ENCODE measurements at places on chromosomes 7 and 10.

GRCh38 chr10:125538947-125539731 lies 143.8 kb downstream of the TEX36 start:
- DNase-seq: no peak

- no peak for DNase-seq
These were observed 191.7 kb downstream of the ARL4A start for GRCh38 chr7:12879139-12879538.

DNA sequence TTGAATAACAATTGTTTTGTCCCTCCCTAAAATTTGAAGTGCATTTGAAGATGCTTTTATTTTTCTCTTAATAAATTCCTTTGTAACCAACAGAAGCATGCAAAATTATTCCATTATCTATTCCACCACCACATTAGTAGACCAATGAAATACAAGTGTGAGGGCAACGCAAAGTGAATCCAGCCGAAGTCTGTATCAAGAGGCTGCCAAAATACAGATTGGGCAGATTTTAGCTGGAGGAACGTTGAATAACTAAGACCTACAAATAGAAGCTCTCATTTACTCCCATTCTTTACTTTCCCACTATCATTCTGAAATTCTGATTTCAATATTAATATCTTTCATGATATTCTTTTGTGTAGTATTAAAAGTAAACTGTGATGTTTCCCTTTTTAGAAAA lies 233.7 kb downstream of the BMPER start:
- DNase-seq: no peak

DNA sequence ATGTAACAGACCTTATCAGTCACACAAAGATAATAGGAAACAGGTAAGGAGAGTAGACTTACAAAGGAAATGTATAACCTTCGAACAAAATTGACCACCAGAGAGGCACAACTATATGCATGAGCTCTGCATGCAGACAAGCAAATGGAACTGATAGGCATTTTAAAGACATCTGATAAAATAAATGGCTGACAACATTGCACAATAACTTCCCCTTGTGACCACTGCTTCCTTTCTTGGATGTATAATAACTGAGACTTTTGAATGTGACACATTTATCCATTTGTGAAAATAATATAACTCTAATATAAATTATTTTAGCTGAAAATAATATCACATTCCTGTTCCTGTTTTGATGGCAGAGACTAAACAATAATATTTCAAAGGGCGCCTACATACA lies 654.2 kb upstream of the STEAP1 start:
- DNase-seq: no peak

- no peak for DNase-seq
These were observed 114.1 kb downstream of the POU6F2 start for GRCh38 chr7:39091774-39092173.

- no peak for DNase-seq
These were observed 47.4 kb downstream of the TNS3 start for GRCh38 chr7:47534322-47535034.

GRCh38 chr7:105773030-105773460 lies 103.4 kb downstream of the ATXN7L1 start:
- no peak for DNase-seq

DNA sequence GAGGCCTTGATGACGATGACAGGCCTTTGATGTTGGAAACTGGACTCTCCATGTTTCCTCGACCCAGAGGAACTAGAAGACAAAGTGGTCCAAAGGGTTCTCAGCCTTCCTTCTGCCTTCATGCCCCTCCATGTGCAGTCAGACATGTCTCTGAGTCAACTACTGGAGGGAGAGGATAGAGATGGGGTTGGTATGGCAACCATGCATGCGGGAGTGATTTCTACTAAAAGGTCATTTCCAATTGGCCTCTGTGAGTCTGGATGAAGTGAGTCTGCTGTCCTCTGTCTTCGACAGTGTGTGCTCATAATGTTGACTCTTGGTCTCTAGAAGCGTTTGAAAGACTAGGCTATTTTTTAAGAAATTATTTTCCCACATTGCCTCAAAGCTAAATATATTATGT lies 29.2 kb downstream of the STK17A start:
- DNase-seq: no peak

GRCh38 chr10:79322616-79323543 lies 24.4 kb upstream of the PPIF start:
- DNase-seq: peak; percentile 58

DNA sequence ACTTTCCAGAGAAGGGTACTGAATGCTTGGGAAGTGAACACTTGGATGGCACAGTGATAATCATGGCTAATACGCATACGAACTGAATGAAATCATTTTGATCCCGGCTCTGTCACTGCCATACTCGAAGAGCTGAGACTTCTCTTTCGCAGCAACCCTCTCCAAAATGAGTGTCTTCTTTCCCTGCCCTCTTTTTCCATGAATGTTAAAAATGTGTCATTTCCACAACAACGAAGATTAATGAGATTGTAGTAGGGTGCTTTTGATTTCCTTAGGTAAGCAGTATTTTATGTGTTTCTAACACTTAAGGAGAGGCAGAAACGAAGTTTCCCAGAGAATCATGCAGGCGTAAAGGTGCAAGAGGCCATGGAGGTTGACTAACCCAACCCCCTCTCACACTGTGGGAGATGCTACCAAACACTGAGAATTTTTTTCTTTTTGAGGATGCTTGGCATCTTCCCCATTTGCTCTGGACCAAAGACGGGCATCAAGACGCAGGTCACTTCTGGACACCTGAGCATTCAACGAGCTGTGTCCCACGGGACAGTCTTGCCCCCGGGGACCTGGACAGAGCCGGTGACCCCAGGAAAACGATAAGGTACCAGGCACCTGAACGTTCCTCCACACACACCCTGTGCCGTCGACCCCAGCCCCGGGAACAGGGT lies 823 bp downstream of the COPG2 start:
- DNase-seq: no peak

DNA sequence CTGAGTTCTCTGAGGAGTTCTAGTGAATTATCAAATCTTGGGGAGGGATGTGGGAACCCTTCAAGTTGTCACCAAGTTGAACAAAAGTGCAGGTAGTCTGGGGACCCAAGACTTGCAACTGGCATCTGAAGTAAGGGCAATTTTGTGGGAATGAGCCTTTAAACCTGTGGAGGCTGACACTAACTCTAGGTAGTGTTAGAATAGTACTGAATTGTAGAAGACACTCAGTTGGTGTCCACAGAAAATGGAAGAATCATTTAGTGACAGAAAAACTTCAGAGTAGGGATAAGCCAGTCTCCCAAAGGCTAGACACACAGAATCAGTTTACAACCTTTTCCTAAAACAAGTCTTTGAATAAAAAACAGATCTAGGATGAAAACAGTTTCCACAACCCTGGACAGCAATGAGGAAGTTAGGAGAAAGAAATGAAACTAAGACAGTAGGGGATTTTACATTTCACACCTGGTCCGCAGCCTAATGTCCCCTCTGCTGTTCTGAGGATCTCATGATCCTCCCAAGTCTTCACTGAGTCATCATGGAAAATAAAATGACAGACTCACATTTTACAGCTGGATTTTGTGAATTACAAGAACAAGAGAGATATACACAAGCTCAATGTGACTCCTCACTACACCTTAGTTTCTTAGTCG lies 23.0 kb upstream of the ING3 start:
- no peak for DNase-seq

DNA sequence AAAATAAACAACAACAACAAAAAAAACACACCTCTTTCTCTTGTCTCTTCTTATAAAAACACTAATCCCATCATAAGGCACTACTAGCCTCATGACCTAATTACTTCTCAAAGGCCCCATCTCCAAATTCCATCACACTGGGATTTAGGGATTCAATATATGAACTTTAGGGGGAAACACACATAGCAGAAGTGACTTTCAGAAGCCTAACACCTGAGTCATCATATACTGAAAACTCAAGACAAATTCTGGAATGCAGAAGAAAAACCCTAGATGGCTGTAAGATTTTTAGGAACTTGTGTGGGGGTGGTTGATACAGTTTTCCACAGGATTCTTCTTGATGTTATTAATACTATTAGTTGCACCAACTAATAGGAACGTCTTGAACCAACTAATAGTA lies 33.7 kb upstream of the CSTF2T start:
- DNase-seq: no peak

DNA sequence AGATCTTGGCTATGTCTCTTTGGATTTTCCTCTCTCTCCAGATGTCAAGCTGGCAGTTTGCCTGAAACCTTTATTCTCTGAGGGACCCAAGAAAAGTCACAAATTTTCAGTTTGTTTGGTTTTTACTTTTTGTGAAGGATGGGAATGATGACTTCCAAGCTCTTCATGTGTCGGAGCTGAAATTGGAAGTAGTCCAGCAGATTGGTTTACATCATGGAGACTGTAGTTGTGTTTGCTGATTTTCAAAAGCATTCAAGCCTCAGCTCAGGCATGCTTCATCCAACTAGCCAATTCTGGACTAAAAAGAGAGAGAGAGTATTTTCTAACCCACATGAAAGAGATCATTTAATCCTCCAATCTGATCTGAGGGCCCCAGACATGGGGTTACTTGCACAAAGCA lies 326.2 kb upstream of the AUTS2 start:
- DNase-seq: no peak

DNA sequence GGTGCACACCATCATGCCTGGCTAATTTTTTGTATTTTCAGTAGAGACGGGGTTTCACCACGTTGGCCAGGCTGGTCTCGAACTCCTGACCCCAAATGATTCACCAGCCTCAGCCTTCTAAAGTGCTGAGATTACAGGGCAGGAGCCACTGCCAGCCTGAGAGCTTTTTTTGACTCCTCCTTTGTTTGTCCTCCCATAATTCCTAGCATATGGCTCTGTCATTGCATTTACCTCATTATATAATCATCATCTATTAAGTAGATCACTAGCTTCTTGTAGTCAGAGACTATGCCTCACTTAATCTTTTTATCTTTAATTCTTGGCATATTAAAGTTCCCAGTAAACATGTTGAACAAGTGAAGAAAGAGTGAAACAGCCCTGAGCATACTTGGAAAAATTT lies 82.1 kb downstream of the CPEB3 start:
- no peak for DNase-seq

GRCh38 chr7:102845346-102845745 lies 67.5 kb upstream of the LRRC17 start:
- no peak for DNase-seq

DNA sequence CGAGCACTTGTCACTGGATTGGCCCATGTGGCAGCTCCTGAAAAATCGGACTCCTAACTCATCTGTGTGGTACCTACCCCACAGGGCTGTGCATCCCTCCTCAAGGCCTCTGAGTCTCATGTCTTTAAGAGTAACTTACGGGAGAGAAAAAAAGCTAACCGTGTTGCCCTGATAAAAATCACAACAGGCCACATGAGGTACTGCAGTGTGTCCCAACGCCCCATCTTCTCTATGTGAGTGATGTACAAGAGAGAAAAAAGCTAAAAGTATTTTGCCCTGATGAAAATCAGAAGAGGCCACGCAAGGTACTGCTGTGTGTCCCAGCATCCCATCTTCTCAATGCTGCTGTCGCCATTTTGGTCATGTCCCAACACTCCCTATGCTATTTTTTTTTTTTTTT lies 41.2 kb upstream of the ADRB1 start:
- no peak for DNase-seq

- no peak for DNase-seq
These were observed 24.3 kb downstream of the LMTK2 start for GRCh38 chr7:98130959-98131358.

DNA sequence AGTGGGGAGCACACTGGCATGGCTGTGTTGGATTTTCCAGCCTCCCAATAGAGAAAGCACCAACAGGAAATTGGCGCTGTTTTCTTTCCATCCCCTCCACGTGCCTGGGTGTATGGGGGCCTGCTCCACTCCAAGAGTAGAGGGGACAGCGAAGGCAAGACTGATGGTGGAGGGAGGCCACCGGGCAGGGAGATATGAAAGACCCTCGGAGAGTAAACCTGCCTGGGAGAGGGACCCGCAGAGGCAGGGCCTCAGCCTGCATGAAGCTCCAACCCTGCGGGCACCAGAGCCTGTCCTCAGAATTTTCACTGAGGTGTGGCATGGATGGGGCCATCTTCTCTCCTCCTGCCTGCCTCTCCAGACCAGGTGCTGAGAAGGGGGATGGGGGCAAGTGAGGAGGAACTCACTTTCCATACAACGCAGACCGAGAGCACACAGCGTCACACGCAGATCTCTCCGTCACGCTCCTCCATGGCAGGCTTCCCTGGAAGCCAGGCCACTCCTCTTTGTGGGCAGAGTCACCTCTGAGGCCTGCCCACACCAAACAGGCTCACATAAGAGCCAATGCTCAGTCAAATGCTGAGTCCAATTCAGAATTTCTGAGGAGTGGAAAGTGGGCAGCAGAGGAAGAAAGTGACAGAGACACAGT lies 18.8 kb downstream of the ANXA11 start:
- no peak for DNase-seq

- no peak for DNase-seq
These were observed 51.6 kb downstream of the PTPRZ1 start for GRCh38 chr7:121924269-121925186.

DNA sequence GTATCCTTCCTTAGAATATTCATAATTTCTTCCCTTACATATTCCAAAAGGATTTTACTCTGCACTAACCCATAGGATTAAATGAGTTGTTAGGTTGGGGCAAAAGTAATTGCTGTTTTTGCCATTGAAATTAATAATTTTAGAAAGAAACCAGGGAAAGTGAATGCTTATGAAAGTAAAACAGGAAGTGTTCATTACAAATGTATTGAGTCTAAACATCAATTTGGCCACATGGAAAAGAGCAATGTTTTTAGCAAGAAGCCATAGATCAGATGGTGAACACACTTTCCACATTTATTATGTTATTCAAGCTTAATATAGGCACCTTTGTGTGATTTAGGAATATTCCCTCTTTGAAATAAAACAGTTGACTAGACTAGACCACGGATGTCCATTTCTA lies 102.9 kb downstream of the SUGCT start:
- DNase-seq: no peak

DNA sequence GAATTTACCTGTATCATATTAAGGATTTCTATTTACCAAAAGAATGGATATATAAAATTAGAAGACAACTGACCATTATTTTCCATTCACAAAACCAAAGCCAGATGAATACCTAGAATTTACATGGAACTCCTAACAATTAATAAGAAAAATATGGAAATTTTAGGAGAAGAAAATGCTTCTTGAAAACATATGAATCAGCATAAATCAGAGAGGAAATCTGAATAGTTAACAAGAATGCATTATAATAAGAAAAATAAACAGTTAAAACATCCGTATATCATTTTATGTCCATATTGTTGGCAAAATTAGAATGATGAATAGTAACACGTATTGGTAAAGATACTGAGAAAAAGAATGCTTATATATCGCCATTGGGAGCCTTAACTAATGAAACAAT lies 505.5 kb downstream of the NEBL start:
- no peak for DNase-seq

GRCh38 chr7:24812305-24812945 lies 55.2 kb upstream of the GSDME start:
- DNase-seq: peak; percentile 32
